Vagina (tissue), 2 donors: ENCODE measurements at places on chromosomes 2 and 18. TPM values are rescaled to one million over a fixed set of nuclear protein-coding genes. Genes with fewer than 3 reads are reported as not detected.

NEB gene
- 0.98 TPM for total RNA-seq

OXER1 gene
- total RNA-seq, result 1.2 TPM

GRCh38 chr2:216545359-216545758 is 46.7 kb downstream of the RPL37A start:
- H3K4me3 ChIP-seq, result no peak overlapping the region
- no peaks in the 10 kb centered on the region for H3K36me3 ChIP-seq
- peaks cover 22% of the 10 kb centered on the region for H3K4me1 ChIP-seq
- H3K27me3 ChIP-seq, result no peaks in the 10 kb centered on the region

DNA sequence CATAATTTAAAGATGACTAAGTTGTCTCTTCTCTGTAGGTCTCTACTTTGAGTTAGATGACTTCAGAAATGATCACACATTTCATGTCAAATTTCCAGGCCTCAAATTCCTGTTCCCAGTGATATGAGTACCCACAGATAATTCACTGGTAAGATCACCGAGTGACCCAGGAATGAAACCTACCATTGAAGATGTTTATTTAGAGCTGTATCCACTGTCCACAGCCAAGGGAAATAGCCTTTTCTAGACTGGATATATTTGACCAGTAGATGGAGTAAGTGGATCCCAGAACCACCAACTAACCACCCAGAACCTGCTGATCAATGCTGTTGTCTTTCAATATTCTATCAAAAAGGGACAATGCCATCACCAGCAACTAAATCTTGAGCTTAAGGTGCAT is 238.8 kb downstream of the SLC8A1 start:
- no peak overlapping the region for H3K27ac ChIP-seq
- H3K4me1 ChIP-seq, result no peaks in the 10 kb centered on the region
- no peaks in the 10 kb centered on the region for H3K27me3 ChIP-seq
- no peak for DNase-seq
- no peak overlapping the region for H3K4me3 ChIP-seq
- no peaks in the 10 kb centered on the region for H3K36me3 ChIP-seq

DNA sequence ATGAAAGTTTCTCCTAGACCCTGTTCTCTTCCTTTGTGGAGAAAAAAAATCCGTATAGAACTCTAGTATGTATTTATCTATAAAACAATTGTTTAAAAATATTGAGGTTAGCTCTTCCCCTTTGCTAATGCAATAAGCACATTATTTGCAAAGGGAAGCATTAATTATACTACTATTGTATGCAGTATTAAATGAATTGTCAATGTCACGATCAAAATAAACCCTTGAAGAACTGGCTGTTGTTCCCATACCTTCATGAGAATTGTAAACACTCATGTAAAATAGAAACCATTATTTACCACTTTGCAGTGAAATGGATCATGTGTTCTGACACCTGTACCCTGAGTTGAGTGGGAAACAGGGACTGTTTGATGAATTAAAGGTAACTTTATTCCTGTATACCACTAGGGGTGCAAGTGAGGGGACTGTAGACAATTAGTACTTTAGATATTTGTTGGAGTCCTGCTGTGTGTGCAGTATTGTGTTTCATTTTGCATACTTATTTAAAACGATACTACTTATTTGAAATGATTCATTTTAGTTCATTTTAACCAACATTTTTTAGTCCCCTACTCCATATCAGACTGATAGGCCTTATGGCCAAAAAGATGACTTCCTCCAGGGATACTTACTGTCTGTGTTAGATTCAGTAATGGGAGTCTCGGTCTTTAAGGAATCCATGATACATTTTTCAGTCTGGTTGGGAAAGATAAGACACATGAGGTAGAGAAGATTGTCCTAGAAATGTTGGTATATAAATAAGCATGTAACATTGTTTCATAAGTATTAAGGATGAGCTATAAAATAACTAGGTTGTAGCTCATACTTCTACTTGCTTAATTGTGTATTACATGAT is 7.9 kb downstream of the PKP4 start:
- no peaks in the 10 kb centered on the region for H3K27me3 ChIP-seq
- H3K4me1 ChIP-seq, result peaks cover 24% of the 10 kb centered on the region
